Mesothelial cell of epicardium (in vitro differentiated cells): ENCODE measurements at places on chromosomes 2 and 18.

GRCh38 chr18:48072428-48073204 lies 142.2 kb upstream of the SMAD2 start:
- H3K36me3 ChIP-seq = no peaks in the 10 kb centered on the region
- DNase-seq = no peak
- H3K4me1 ChIP-seq = peaks cover 13% of the 10 kb centered on the region

GRCh38 chr2:66695226-66695735 lies 260.4 kb downstream of the MEIS1 start:
- no peaks in the 10 kb centered on the region for H3K36me3 ChIP-seq
- no peaks in the 10 kb centered on the region for H3K27me3 ChIP-seq
- H3K4me1 ChIP-seq = peaks cover 94% of the 10 kb centered on the region
- DNase-seq = no peak
- peak overlapping the region; percentile 88 for H3K27ac ChIP-seq
- H3K4me3 ChIP-seq = no peak overlapping the region

DNA sequence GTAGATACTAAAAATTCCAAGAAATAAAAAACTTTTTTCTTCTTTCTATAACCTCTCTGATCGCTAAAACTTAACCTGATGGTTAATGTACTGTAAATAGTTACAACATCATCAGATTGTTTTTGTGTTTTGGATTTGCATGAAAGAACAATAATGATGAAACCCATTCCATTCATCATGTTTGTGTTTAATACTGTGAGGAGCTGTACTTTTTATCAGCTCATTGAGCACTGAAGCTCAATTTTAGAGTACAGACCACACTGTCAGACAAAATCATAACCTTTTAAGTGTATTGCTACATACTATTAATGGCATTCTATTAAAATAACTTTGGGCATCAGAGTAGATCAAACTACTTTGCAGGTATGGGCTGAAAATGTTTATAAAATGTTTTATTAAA lies 14.8 kb upstream of the BBS5 start:
- H3K4me3 ChIP-seq = no peak overlapping the region
- H3K4me1 ChIP-seq = no peaks in the 10 kb centered on the region
- no peaks in the 10 kb centered on the region for H3K27me3 ChIP-seq
- H3K27ac ChIP-seq = no peak overlapping the region
- no peaks in the 10 kb centered on the region for H3K36me3 ChIP-seq

GRCh38 chr2:161113693-161114575 lies 46.3 kb upstream of the TANK start:
- DNase-seq = no peak
- no peaks in the 10 kb centered on the region for H3K27me3 ChIP-seq
- no peak overlapping the region for H3K4me3 ChIP-seq
- H3K36me3 ChIP-seq = no peaks in the 10 kb centered on the region
- H3K4me1 ChIP-seq = peaks cover 22% of the 10 kb centered on the region

DNA sequence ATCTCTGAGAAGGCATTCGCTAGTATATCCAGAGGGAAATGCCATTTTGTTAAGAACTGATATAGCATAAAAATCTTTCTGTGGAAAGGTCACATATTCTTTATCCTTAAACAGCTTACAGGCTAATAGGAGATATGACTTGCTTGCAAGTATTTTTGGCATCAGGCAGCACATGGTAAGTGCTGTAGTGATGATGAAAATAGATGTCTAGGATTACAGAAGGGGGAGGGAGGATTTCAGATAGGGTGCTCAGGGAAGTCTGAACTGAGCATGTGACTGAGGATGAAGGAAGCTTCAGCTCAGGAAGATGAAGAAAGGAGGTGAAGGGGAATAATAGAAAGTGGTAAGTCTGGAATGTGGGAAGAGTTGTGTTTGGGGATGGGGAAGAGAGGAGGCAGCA lies 158.5 kb upstream of the NOSTRIN start:
- H3K27me3 ChIP-seq = no peaks in the 10 kb centered on the region
- peaks cover 39% of the 10 kb centered on the region for H3K4me1 ChIP-seq
- peaks cover 23% of the 10 kb centered on the region for H3K36me3 ChIP-seq
- no peak overlapping the region for H3K4me3 ChIP-seq
- peak overlapping the region; percentile 39 for H3K27ac ChIP-seq
- DNase-seq = no peak

GRCh38 chr18:11689669-11690565 lies 853 bp downstream of the GNAL start:
- no peak overlapping the region for H3K27ac ChIP-seq
- H3K27me3 ChIP-seq = peaks cover 19% of the 10 kb centered on the region
- H3K4me1 ChIP-seq = peaks cover 5% of the 10 kb centered on the region
- H3K4me3 ChIP-seq = peak overlapping the region; percentile 74
- no peaks in the 10 kb centered on the region for H3K36me3 ChIP-seq

DNA sequence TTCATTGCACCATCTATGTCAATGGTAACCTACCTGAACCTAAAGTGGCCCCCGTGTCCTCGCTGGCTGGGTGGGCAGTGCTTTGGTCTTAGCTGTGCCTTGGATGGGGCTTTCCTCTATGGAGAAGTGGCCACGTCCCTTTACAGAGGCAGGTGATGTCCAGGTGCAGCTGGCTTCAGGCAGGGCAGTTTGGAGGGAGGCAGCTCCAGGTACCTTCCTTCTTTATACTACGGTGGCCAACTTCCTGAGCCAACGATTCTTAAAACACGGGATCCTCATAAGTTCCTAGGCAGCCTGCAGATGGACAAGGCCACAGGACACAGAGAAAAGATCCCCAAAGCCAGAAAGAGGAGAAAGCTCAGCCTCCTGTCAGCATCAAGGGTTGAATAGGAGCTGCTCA lies 517.3 kb upstream of the HS6ST1 start:
- H3K36me3 ChIP-seq = no peaks in the 10 kb centered on the region
- DNase-seq = no peak
- H3K4me3 ChIP-seq = no peak overlapping the region
- H3K4me1 ChIP-seq = peaks cover 29% of the 10 kb centered on the region

- H3K36me3 ChIP-seq = peaks cover 15% of the 10 kb centered on the region
- H3K27ac ChIP-seq = peak within 1 kb of the TSS; percentile 92
- H3K4me1 ChIP-seq = peaks cover 25% of the 10 kb centered on the region
- H3K27me3 ChIP-seq = peaks cover 6% of the 10 kb centered on the region
- H3K4me3 ChIP-seq = peak within 1 kb of the TSS; percentile 87
Measured at GRCh38 chr2:27582695-27583389, at the start of gene ZNF512. ZNF512 (plus strand) TSS chr2:27583042; CDS start chr2:27583113, 71 bp downstream.

DNA sequence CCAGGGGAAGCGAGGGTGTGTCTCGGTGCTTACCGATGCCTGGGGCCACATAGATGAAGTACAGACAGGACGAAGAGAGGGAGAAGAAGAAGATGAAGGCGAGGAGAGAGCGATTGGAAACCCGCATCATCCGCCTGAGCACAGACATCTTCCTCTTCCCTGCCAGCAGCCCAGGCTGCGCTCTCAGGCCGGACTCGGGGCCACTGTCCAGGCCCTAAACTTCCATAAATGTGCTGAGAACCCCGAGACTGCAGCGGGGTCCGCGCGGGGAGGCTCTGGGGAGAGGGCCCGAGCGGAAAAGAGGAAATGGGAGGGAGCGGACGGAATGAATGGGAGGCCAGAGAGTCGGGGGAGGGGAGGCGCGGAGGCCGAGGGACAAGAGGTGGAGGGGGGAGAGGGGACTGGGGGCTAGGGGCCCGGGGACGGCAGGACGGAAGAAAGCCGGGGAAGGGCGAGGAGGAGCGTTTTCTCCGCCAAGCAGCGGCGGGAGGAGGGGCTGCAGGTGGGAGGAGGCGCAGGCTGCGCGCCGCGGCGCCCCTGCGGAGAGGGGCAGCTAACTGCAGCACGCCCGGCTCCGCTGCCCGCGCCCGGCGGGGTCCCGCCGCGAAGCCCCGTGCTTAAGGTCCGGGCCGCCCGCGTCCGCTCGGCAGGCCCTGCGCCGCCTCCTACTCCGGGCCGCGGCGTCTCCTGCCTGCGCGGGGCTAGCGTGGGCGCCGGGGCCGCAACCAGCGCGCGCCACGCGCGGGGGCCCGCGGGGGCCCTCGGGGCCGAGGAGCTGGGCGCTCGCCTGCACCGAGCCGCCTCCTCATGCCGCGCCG lies at the start of gene B4GALT6:
Gene B4GALT6 (minus strand): TSS at position 303 of the 818 bp plus-strand sequence. CDS start 155 bp downstream, at position 148.
- no peaks in the 10 kb centered on the region for H3K36me3 ChIP-seq
- DNase-seq = peak; percentile 37
- peak within 1 kb of the TSS; percentile 94 for H3K27ac ChIP-seq
- peaks cover 60% of the 10 kb centered on the region for H3K4me1 ChIP-seq
- H3K27me3 ChIP-seq = no peaks in the 10 kb centered on the region

- DNase-seq = no peak
- no peaks in the 10 kb centered on the region for H3K27me3 ChIP-seq
- peaks cover 2% of the 10 kb centered on the region for H3K4me1 ChIP-seq
- no peak overlapping the region for H3K4me3 ChIP-seq
- peaks cover 15% of the 10 kb centered on the region for H3K36me3 ChIP-seq
Measured at GRCh38 chr2:61456070-61456745, 14.7 kb downstream of the USP34 start.

GRCh38 chr2:19392191-19392590 lies 33.8 kb upstream of the OSR1 start:
- peaks cover 3% of the 10 kb centered on the region for H3K27me3 ChIP-seq
- H3K4me1 ChIP-seq = no peaks in the 10 kb centered on the region
- no peak overlapping the region for H3K27ac ChIP-seq
- no peak for DNase-seq

DNA sequence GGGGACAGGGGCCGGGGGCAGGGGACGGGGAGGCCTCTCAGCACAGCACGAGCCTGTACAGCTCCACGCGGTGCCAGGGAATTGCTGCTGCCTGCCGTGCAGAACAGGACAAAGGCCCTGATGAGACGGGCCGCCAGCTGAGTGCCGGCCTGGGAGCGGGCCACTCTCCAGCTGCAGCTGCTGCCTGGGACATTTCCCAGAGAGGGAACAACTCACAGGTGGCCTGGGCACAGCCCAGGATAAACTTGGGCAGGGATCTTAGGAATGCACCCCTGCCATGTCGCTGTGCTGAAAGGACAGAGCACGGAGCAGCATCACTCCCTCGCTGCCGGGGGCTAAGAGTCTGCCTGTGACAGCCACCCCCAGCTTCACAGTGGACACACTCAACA lies 38.8 kb downstream of the CENPO start:
- H3K4me1 ChIP-seq = peaks cover 3% of the 10 kb centered on the region
- H3K4me3 ChIP-seq = no peak overlapping the region
- H3K27ac ChIP-seq = no peak overlapping the region
- no peak for DNase-seq
- H3K36me3 ChIP-seq = peaks cover 14% of the 10 kb centered on the region
- H3K27me3 ChIP-seq = no peaks in the 10 kb centered on the region

GRCh38 chr2:189486237-189486770 lies 45.0 kb downstream of the WDR75 start:
- no peak for DNase-seq
- H3K27me3 ChIP-seq = no peaks in the 10 kb centered on the region
- H3K36me3 ChIP-seq = no peaks in the 10 kb centered on the region
- H3K4me1 ChIP-seq = peaks cover 52% of the 10 kb centered on the region

DNA sequence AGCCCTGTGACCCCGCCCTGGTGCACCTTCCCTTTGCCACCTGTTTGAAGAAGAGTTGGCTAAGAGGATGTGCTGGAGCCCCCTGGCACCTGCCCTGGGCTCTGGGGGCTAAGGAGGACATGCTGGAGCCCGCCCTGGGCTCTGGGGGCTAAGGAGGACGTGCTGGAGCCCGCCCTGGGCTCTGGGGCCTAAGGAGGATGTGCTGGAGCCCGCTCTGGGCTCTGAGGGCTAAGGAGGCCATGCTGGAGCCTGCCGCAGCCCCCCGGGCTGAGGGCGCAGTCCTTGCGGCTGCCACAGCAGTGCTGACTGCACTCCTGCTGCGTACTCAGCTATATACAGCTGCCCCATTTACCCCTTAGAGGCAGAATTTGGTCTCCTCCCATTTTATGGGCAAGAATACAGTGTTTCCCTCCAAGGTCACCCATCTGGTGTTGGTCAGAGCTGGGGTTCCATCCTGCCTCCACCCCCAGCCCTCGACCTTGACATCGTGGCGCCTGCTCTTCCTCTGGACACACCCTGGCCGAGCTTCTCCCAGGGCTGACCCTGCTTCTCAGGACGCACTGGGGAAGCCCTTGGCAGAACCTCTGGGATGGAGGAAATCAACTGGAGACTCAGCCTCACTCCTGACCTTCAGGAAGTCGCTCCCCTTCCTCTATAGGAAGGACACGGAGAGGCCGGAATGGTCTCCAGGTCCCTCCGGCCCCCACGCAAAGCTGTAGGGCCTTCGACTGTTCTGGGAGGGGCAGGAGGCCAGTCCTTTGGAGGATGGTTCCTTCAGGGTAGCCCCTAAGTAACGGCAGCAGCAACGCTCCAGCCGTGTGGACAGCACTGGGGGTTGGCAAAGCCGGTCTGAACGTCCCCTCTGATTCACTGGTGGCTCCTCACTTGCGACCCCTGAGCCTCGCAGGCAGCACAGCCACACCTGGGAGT lies 65.0 kb upstream of the HPCAL1 start:
- H3K27me3 ChIP-seq = no peaks in the 10 kb centered on the region

GRCh38 chr2:144629935-144630334 lies 110.0 kb upstream of the ZEB2 start:
- no peak overlapping the region for H3K27ac ChIP-seq
- H3K36me3 ChIP-seq = peaks cover 7% of the 10 kb centered on the region
- H3K4me3 ChIP-seq = no peak overlapping the region
- peaks cover 21% of the 10 kb centered on the region for H3K4me1 ChIP-seq
- H3K27me3 ChIP-seq = no peaks in the 10 kb centered on the region

DNA sequence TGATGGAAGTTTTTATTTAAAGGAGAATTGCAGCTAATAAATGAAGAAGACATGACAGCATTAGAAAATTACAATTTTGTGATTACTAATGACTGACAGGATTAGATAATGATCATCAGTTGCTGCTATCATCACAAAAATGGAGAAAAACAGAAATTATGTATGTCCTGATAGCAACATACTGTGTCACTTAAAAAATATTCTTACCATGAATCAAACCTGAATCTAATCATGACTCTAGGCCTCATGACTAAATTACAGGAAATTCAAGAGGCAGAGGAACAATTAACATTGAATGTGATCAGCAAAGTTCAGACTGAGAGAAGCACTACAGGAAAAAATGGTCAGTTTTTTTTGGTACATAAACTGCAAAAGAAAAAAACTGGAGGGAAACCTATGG lies 147.8 kb downstream of the PMAIP1 start:
- no peak overlapping the region for H3K4me3 ChIP-seq
- no peak for DNase-seq
- no peaks in the 10 kb centered on the region for H3K27me3 ChIP-seq
- no peaks in the 10 kb centered on the region for H3K36me3 ChIP-seq
- no peak overlapping the region for H3K27ac ChIP-seq
- no peaks in the 10 kb centered on the region for H3K4me1 ChIP-seq

DNA sequence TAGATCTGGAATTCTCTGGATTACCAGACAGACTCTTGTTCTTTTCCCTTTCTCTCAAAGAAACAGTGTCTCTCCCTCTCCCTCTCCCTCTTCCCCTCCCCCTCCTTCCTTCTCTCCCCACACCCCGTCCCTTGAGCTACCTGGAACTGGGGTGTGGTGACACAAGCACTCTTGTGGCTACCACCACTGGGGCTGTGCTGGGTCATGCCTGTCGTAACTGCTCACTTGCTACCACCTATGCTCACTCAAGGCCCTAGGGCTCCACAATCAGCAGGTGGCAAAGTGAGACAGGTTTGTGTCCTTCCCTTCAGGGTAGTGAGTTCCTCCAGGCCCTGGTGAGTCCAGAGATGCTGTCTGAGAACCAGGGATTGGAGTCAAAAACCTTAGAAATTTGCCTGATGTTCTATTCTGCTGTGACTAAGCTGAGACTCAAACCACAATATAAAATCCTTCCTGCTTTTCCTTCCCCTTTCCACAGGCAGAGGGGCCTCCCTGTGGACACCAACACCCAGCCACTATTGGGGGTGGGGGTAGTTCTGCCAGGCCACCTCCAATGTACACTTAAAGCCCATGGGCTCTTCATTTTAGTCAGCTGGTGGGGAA lies 70.8 kb downstream of the OXER1 start:
- no peak for DNase-seq
- H3K27me3 ChIP-seq = no peaks in the 10 kb centered on the region
- peaks cover 7% of the 10 kb centered on the region for H3K4me1 ChIP-seq
- H3K4me3 ChIP-seq = no peak overlapping the region

- peaks cover 10% of the 10 kb centered on the region for H3K4me1 ChIP-seq
- no peak overlapping the region for H3K27ac ChIP-seq
- DNase-seq = peak; percentile 20
- no peaks in the 10 kb centered on the region for H3K36me3 ChIP-seq
- no peak overlapping the region for H3K4me3 ChIP-seq
Measured at GRCh38 chr2:127615511-127616166, 30.3 kb upstream of the GPR17 start.
